ENCODE measurements at places on chromosomes 4 and X.
A peak's percentile ranks its signal among the peaks of the same experiment; 100 is the strongest.

- DNase-seq, result no peak
These were observed 26.3 kb downstream of the RTL5 start for GRCh38 chrX:72105436-72105835.

DNA sequence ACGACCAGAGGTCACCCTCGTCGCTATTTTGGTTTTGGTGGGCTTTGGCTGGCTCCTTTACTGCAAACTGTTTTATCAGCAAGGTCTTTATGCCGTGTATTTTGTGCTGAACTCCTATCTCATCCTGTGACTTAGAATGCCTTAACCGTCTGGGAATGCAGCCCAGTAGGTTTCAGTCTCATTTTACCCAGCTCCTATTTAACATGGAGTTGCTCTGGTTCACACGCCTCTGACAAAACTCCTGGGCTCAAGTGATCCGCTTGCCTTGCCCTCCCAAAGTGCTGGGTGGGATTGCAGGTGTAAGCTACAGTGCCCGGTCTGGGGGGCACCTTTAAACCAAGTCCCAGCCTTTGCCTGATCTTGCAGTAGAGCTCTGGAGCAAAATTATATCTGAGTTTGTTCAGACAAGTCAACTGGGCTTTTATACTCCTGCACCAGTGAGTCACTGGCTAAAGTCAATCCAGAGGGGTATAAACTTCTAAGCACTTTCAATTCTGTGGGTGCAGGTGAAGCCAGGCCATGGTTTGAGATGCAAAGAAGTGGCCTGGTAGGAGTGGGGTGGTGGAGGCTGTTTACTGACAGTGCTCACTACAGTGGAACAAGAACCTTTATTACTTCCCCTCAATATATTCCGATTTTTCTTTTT lies 50.2 kb downstream of the MGST2 start:
- no peak for DNase-seq

DNA sequence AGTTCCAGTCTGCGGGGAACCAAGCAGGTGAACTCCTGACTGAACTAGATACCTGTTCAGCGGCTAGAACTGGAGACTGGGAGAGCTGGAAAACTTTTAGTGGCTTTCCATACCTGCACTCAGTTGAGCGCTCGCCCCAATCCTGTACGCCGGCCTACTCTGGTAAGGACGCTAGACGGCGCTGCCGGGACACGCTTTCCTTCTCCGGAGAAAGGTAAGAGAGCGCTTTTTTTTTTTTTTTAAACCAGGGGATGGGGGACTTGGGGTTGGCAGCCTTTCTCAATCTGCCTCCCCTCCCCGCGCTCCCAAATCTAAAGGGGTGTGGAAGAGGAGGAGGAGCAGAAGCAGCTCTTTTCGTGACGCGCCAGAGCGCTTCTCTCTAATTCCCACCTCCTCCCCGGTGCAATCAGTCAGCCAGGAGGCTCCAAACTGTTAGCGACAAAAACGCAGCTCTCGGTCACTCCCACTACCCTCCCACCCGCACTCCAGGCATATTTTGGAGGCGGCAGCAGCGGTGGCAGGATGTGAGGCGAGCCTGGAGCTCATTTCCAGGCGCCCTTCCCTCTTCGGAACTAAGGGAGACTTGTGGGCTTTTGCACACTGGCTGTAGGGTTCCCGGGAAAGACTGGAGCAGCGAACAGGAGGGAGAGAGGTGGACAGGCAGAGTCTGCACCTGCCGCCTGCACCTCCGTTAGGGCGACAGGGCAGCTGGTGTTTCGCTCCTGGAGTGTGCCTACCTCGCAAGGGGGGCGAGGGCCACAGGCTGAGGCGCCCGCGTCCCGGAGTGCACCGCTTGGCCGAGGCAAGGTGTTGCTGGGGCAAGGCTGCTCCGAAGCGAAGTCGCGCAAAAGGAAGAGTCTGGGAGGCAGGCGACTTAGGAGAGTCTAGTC lies at the start of gene IL1RAPL2:
IL1RAPL2 (plus strand) TSS at position 409 of the 890 bp plus-strand sequence.
- no peak for DNase-seq

GRCh38 chrX:10395643-10396042 lies 224.7 kb downstream of the MID1 start:
- no peak for DNase-seq

DNA sequence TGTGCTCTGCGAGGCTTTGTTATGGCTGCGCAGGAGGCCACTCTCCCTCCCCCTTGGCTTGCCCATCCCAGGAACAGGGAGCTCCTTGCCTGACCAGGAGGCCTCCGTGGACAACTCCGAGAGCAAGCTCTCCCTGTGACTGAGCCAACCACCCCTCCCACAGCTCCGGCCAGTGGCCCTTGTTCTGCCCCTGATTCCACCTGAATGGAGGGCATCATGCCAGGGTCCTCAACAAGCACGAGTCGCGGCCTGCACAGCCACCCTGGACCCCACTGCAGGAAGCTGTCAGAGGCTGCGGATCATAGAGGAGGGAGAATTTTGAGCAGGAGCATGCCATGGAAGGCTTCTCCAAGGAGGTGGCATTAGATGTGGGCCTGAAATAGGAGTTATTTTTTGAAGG lies 44.8 kb upstream of the GRPEL1 start:
- DNase-seq, result no peak

- DNase-seq, result no peak
These were observed 48.6 kb downstream of the PDGFRA start for GRCh38 chr4:54277691-54278090.

- no peak for DNase-seq
These were observed 12.1 kb downstream of the LETM1 start for GRCh38 chr4:1843852-1844251.

DNA sequence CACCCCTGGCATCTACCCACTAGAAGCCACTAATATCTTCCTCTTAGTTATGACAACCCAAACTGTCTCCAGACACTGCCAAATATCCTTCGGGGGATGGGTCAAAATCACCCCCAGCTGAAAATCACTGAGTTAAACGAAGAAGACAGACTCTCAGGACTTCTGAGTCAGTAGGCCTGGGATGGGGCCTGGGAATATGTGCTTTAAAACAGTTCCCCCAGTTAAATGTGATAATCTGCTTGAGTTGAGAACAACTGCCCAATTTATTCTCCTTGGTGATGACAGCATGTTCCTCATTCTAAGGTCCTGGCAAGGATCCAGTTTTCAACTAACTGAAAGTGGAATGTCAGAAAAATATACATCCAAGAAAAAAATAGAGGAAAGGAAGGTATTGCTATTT lies 52.4 kb downstream of the CBLL2 start:
- DNase-seq, result no peak

DNA sequence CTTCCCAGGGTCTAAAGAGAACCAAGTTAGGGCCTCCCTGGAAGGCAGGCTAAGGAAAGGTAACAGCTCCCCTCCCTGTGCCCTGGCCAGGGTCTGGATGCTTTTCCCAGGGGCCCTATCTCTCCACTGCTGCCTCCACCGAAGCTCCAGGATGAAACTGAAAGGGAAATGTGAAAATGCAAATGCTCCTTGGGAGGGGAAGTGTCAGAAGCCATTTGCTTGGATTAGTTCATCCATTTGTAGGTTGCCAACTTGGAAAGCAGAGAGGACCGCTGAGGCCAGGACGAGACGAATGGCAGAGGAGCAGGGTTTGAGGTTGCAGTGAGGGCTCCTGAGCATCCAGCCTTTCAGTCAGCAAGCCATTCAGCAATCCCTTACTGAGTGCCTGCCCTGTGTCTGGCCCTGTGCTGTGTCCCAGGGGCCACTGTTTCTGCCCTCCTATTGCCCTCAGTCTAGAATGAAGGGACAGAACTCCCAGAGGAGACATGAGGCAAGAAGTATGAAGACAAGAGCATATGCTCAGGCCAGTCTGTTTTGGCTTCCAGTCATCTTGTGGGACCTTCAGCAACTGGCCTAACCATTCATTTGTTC lies 45.9 kb upstream of the PGRMC1 start:
- no peak for DNase-seq

DNA sequence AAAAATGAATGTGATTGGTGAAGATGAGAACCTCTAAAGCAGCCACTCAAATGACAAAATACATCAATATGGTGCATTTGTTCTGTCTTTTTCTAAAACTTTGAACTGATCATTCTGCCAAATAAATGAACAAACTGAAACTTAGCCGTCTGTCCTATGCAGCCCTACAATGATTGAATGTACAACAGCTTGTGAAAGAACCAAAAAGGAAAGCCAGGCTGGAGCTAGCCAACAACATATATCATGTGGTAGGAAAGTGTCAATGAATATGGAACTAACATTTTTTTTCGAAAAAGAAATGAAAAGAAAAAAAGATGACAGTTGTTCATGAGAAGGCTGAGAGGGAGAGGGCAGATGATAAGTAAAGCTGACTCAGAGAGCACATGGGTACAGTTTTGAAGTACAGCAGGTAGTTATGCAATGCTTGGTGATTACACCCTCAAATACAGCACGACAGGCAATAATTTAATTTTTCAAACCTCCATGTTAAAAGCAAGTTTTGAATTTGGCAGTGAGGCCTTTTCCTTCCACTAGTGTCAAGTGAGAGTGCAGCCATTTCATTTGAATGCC lies 21.2 kb upstream of the SLC7A11 start:
- no peak for DNase-seq

- no peak for DNase-seq
These were observed 20.3 kb downstream of the CFAP99 start for GRCh38 chr4:2438822-2439718.

DNA sequence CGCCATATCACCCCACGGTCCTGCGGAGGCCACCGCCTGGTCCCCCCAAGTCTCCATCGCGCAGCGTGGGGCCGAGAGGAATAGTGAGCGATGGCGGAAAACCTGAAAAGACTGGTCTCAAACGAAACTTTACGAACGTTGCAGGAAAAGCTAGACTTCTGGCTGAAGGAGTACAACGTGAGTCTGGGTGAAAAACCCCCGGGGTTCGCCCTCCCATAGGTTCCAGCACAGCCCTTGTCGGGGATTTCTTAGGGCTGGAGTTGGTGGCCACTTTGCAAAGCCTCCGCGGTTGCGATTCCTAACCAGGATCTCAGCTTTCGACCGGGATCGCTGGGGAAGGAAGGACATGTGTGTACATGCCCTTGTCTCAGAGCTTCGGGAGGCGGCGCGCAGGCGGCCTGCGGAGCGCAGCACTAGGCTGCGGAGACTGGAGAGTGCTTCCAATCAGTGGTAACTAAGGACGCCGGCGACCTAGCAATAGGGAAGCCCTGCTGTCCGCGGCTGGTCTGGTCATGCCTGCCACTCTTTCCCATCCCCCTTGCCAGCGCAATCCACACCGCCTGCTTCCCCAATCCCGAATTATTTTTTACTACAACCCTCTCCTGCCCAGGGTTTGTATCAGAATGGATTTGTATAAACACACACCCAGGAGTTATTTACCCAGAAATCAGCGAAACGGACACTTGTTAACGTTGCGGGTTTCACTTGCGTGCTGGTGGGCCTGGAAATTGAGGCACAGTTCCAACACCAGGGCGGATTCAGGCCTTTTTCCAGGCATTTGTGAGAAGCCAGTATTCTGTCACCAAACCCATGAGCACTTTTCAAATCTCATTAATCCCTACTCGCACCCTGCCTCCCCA lies 741 bp downstream of the SPATA18 start:
- DNase-seq, result peak; percentile 76

GRCh38 chr4:68466751-68467150 lies 19.5 kb downstream of the TMPRSS11E start:
- no peak for DNase-seq

DNA sequence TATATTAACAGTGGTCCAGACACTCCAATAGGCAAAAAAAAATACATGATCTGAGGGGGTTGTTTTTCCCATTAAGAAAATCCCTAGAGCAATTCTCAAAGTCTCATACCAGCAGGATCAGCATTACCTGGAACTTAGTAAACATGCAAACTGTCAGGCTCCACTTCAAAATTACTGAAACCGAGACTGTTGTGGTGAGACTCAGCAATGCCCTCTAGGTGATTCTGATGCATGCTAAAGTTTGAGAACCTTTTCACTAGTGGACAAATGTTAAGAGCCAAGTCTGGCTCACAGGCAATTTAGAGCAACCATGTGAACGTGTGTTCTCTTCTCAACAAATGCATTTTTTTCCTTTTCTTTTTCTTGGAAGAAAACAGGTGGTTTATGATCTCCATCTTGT lies 30.2 kb downstream of the NEK1 start:
- DNase-seq, result no peak

DNA sequence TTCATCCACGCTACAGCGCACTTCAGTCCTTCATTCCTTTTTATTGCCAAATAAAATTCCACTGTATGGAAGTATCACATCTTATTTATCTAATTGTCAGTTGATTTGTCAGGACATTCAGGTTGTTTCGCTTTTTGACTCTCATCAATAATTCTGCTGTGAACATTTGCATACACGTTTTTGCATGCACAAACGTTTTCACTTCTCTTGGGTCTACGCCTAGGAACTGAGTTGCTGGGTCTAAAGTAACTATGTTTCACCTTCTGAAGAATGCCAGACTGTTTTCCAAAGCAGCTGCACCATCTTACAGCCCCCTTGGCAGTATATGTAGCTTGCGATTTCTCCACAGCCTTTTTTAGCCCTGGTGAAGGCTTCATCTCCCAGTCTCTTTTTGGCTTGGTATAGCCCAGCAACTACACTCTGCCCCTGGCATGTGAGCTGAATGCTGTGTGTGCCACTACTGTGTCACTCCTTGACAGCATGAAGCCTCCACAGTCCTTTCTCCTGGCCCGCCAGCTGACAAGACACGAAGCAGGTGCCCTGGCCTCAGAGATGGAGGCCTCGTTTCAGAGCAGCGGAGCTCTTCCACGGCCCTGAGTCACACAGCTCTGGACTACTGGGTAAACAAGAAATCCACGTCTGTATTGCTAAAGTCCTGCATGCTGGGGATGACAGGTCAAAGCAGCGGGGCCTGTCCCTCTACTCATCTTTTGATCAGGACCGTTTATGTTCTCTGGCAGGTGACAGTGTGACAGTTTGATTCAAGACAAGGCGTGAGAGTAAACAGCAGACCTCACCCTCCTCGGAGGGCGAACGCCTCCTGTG lies 75.5 kb downstream of the NSUN7 start:
- DNase-seq, result no peak

DNA sequence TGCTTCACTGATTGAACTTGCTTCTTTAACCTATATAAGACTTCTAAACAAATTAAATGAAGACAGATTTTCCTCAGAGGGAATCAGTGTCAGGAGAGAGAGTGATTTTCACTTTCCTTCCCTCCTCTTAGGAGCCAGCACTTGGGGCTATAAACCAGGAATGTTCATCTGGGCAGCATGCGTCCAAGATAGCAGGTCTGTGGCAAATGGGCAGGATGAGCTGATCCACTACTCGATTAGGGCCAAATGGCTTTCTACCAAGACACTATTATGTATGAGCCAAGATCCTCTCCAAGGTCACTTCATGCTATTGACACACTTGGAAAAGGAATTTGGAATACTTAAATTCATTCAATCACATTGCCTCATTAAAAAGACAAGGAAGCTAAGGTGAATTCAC lies 203.9 kb upstream of the GRID2 start:
- no peak for DNase-seq

- no peak for DNase-seq
These were observed 77.8 kb upstream of the STIM2 start for GRCh38 chr4:26782830-26783202.

DNA sequence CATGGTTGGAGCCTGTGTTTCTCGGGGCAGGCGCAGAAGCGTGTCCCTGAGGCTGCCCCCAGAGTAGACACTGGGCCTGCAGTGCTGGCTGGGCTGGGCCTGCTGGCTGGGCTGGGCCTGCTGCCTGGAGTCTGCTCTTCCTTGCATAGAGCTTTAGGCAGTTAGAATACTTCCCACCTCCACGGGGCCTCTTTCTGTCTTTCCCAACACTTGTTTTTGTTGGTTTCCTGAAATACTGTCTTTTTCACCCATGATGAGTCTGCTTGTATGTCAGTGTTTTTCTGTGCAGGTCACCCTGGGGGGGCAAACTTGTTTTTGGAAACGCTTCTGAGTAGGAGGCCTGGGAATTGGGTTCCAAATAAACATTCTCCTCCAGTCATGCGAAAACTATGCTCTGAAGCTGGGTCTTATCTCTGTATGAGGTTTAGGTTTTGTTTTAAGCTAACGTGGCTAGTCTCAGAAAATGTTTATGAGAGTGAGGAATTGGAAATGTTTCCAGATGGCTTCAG lies 32.2 kb downstream of the TRMT44 start:
- no peak for DNase-seq

Data from NCI-H345 (cell line).